Small intestine (tissue), 16 donors: ENCODE measurements at places on chromosomes 2 and 18. TPM values are rescaled to one million over a fixed set of nuclear protein-coding genes. Genes with fewer than 3 reads are reported as not detected.

GRCh38 chr2:26630669-26631360, 10.4 kb downstream of the CIB4 start:
- no peak overlapping the region for H3K27ac ChIP-seq
- no peak for DNase-seq
- H3K27me3 ChIP-seq: peaks cover 10% of the 10 kb centered on the region
- no peak overlapping the region for H3K4me3 ChIP-seq
- no peaks in the 10 kb centered on the region for H3K4me1 ChIP-seq

GRCh38 chr18:57084331-57085271, 62.3 kb upstream of the BOD1L2 start:
- no peaks in the 10 kb centered on the region for H3K27me3 ChIP-seq
- H3K36me3 ChIP-seq: no peaks in the 10 kb centered on the region
- DNase-seq: no peak
- H3K4me1 ChIP-seq: peaks cover 2% of the 10 kb centered on the region

GRCh38 chr2:124662946-124663644, 638.0 kb downstream of the CNTNAP5 start:
- no peak overlapping the region for H3K4me3 ChIP-seq
- no peaks in the 10 kb centered on the region for H3K36me3 ChIP-seq
- H3K27me3 ChIP-seq: no peaks in the 10 kb centered on the region
- no peak for DNase-seq
- no peak overlapping the region for H3K27ac ChIP-seq
- no peaks in the 10 kb centered on the region for H3K4me1 ChIP-seq

- H3K4me1 ChIP-seq: peaks cover 21% of the 10 kb centered on the region
- no peak overlapping the region for H3K27ac ChIP-seq
- H3K36me3 ChIP-seq: no peaks in the 10 kb centered on the region
- H3K4me3 ChIP-seq: no peak overlapping the region
- H3K27me3 ChIP-seq: no peaks in the 10 kb centered on the region
Observed at GRCh38 chr2:20172273-20173055, 52.5 kb downstream of the SDC1 start.

- no peaks in the 10 kb centered on the region for H3K27me3 ChIP-seq
- no peaks in the 10 kb centered on the region for H3K36me3 ChIP-seq
- H3K4me1 ChIP-seq: peaks cover 40% of the 10 kb centered on the region
- DNase-seq: no peak
- no peak overlapping the region for H3K27ac ChIP-seq
Observed at GRCh38 chr2:8575038-8575833, 106.6 kb upstream of the ID2 start.

- no peak overlapping the region for H3K27ac ChIP-seq
- H3K4me1 ChIP-seq: no peaks in the 10 kb centered on the region
- H3K4me3 ChIP-seq: no peak overlapping the region
Observed at GRCh38 chr2:240799033-240799820, 20.8 kb downstream of the KIF1A start.

- no peaks in the 10 kb centered on the region for H3K36me3 ChIP-seq
- H3K4me1 ChIP-seq: no peaks in the 10 kb centered on the region
- no peak overlapping the region for H3K4me3 ChIP-seq
- no peaks in the 10 kb centered on the region for H3K27me3 ChIP-seq
- H3K27ac ChIP-seq: peak overlapping the region; percentile 27
Observed at GRCh38 chr2:237306083-237306786, 107.7 kb downstream of the COL6A3 start.

GRCh38 chr2:57552885-57553284, 493.7 kb upstream of the VRK2 start:
- no peaks in the 10 kb centered on the region for H3K36me3 ChIP-seq
- no peak overlapping the region for H3K4me3 ChIP-seq
- H3K27me3 ChIP-seq: no peaks in the 10 kb centered on the region

GRCh38 chr2:171260471-171261424, 100.1 kb upstream of the TLK1 start:
- DNase-seq: no peak
- no peaks in the 10 kb centered on the region for H3K4me1 ChIP-seq
- no peaks in the 10 kb centered on the region for H3K36me3 ChIP-seq
- H3K27ac ChIP-seq: no peak overlapping the region
- H3K4me3 ChIP-seq: no peak overlapping the region
- no peaks in the 10 kb centered on the region for H3K27me3 ChIP-seq

The MSTN gene
- polyA plus RNA-seq: not detected

The SH2D6 gene
- 2.8 TPM for polyA plus RNA-seq

The CD302 gene
- 31.5 TPM for polyA plus RNA-seq
